ENCODE measurements at places on chromosomes 7 and 10.

DNA sequence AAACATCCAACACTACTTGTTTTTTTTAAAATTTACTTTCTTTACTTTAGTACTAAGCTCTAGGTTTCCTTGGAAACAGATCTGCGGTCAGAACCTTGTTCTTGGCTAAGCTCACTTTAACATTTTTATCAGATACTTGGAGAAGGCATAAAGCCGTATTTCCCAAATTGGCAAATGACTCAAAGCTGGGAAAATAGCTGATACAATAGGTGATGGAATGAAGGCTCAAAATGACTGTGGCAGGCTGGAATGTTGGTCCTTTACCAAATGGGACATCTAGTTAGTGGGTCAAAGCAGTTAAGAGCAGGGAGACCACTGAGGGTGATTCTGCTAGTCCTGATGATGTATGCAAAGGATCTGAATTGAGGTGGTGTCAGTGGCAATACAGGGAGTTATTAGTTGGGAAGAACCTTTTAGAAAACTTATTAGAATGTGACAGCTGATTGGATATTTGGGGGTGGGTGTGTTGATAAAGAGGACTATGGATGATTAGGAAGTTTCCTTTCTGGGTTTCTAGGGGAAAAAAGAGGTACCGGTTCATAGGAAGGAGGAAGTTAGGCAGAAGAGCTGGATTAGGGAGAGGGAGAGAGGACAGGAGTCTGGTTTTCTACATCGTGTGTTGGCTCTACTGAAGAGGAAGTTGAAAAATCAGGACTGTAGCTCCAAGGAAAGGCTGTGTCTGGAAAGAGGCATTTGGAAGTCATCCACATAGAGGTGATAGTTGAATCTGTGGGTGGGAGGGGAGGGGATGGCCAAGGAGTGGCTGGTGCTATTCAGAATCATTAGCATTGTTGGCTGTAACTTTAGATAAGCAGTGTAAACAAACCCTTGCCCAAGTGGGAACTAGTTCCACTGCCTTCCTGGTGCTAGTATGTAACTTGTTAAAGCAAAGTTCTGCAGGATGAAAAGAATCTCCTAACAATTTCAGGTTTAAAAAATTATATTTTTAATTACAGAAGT, 13.1 kb downstream of the PLCE1 start:
- no peak for DNase-seq

DNA sequence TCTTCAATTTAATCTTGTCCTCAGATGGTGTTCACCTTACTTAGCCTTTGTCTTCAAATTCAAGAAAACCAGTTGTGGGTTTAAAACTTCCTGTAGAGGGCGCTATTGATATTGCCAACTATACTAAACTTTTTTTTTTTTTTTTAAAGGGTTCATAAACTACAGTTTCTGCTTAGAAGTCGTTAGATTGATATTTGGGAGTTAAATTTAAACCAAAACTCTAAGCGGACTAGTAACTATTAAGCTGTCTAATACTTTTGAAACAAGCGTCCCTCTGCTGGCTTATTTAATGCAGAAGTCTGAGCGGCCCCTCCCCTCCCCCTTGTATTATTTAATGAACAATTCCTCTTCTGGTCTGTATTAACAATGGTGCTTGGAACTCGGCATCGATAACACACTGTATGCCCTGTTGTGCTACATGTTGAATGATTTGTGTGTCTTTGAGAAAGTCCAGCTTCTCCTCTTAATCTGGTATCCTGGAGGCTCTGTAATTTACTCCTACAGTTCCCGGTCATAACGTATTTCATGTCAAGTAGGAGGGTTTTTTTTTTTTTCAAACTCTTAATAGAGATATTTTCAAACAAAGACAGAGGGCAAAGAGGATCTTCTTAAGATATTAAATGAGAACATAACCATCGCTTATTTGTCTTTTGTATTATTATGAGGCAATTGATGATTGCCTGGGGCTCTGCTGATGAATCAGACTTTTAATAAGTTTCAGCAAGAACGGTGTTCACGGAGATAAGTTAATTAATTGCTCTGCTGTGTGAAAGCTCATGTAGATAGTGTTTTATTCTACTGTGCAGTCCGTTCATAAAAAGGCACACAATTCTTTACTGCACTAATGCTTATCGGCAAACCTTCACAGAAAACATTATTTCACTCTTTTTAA, 22.6 kb upstream of the CREB5 start:
- DNase-seq, result no peak

DNA sequence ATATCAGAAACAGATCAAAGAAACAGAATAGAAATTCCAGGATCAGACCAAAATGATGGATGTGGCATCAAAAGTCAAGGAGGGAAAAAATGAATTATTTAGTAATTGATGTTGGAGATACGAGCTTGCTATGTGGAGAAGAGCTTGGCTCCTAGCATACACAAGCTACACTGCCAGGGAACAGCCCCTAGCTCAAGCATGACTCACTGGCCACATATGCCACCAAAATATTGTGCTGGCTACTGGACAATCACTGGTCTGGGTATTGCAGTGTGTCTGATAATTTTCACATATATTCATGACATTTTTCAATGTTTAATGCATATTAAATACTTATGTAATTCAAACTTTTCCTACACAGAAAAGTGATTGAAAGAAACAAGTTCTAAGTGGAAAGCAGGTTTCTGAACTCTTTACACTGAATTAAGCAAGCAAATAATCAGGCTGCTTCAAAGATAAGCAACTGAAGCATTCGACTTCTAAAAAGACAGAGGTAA, 59.3 kb downstream of the OAT start:
- no peak for DNase-seq

DNA sequence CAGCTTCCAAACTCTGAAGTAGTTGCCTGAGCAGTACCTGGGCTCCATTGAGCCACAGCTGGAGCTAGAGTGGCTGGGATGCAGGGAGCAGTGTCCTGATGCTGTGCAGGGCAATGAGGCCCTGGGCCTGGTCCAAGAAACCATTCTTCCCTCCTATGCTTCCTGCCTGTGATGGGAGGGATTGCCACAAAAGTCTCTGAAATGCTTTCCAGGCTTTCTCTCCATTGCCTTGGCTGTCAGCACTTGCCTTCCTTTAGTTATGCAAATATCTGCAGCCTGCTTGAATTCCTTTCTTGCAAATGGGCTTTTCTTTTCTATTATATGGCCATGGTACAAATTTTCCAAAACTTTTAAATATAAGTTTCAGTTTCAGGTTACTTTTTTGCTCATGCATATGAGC, 972.2 kb upstream of the MBL2 start:
- no peak for DNase-seq

DNA sequence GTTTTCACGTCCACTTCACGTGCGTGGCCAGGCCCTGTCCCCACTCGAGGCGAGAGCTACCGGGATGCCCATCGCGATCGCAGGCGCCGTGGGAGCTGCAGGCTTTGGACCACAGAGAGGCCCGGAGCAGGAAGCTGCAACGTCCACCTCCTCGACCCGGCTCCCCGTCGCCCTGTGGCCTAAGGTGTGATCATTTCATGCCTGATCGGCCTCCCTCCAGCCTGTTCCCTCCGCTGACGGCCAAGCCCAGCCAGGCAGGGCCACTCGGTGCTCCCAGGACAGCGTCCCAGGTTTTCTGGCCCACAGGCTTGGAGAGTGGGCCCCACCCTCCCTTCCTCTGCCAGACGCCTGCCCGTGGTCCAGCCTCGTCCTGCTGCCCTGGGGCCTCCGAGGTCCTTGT, 19.6 kb downstream of the KNDC1 start:
- no peak for DNase-seq

DNA sequence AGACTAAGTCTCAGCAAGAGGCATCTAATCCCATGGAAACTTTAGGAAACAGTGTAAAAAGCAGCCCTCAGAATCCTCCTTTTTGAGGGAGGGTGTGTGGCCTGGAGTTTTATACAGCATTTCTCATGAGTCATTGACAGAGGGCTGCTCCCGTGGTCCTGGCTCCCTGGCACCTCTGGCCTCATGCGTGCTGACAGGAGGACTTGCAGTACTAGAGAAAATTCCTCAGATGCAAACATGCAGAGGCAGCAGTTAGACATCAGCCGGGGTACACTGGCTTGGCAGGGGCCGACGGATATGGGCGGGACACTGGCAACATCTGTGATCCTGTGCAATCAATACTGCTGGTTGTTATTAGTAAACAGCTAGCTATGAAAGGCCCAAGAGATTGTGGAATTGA, 925.1 kb upstream of the CELF2 start:
- DNase-seq, result no peak

GRCh38 chr7:147044941-147045340, 928.3 kb downstream of the CNTNAP2 start:
- DNase-seq, result no peak

- no peak for DNase-seq
These were observed 49.0 kb downstream of the RBAK start for GRCh38 chr7:5094641-5095040.

GRCh38 chr10:119776536-119776935, 50.7 kb downstream of the INPP5F start:
- no peak for DNase-seq

All from activated T-cell treated with anti-CD3 and anti-CD28 coated beads, Interleukin-2, amount 50 U/mL, for 4 hours (primary cell).